Kidney capillary endothelial cell (primary cell): ENCODE measurements at places on chromosomes 3 and 15.

DNA sequence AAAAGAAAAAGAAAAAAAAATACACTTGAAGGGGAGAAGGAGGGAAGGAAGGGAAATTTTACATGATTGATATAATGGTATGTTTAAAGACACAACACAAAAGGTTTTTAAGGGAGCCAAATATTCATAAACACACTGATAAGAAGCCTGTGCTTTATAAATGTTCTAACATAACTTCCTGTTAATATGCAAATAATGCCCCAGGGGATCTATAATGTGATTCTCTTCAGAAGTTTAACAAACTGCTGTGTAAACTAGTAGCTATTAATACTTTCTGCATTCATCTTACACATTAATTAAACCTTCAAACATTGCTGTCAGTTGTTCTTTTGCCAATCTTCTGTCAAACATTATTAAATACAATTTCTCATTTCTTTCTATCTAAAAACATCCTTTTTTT, 231.6 kb downstream of the TJP1 start:
- no peak for DNase-seq

DNA sequence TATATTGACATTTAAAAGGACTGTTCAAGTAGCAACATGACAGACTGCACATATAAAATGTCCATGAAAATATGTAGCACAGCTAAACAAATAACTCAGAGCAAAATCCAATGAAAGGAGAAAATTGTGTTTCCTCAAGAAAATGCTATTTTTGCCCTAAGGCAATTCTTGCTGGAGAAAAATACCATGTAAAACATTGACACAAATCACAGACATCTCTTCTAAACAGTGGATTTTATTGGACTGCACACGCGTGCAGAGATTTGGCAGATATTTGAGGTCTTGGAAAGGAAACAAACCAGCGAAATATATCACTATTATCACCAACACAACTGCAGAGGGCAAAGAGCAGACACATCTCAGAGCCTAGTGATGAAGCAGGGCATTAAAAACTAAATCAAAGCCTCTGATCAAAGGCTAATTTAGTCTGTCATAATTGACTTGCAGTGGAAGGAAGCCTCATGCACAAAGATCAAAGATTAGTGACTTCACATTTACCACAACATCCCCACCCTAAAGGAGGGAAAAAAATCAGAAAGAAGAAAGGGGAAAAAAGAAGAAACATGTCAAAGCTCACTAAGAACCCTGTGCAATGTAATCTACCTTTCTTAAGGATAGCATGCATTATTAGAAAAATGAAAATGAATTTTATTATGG, 52.4 kb downstream of the CHL1 start:
- DNase-seq, result no peak

DNA sequence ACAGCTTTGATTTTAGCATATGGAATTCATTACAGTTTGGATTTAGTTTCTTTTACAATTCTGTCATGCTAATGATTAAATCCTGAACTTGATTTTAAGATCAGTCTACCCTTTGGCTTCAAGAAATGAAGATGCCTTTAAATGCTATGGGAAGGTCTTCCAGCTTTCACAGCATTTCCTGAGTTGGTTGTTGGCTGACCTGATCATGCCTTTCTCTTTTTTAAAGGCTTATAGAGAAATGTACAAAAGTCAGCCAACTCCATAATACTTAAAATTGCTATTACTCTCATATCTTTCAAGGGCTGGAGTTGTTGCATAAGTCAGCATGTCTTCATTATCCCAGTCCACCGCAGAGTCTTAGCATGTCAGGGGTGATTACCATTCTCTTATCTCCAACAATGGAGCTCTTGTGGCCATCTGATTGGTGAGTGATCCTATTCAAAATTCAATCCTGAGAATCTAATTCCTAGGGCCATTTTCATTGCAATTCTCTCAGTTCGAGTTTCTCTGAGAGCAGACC, 123.8 kb downstream of the GMNC start:
- DNase-seq, result no peak

GRCh38 chr3:25420147-25420546, 7.9 kb upstream of the RARB start:
- no peak for DNase-seq

DNA sequence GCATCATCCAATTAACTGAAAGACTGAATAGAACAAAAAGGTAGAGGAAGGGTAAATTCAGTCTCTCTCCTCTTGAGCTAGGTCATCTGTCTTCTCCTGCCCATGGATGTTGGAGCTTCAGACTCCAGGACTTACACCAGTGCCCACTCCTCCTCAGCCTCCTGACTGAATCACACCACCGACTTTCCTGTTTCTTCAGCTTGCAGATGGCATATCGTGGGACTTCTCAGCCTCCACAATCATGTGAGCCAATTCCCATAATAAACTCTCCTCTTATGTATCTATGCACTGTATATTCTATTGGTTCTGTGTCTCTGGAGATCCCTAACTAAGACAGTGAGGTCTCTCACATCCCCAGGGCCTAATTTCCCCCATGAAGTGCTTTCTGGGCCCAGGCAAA, 140.4 kb downstream of the CD47 start:
- DNase-seq, result no peak

- DNase-seq, result no peak
Observed at GRCh38 chr15:36609793-36610192, 30.4 kb downstream of the CDIN1 start.

DNA sequence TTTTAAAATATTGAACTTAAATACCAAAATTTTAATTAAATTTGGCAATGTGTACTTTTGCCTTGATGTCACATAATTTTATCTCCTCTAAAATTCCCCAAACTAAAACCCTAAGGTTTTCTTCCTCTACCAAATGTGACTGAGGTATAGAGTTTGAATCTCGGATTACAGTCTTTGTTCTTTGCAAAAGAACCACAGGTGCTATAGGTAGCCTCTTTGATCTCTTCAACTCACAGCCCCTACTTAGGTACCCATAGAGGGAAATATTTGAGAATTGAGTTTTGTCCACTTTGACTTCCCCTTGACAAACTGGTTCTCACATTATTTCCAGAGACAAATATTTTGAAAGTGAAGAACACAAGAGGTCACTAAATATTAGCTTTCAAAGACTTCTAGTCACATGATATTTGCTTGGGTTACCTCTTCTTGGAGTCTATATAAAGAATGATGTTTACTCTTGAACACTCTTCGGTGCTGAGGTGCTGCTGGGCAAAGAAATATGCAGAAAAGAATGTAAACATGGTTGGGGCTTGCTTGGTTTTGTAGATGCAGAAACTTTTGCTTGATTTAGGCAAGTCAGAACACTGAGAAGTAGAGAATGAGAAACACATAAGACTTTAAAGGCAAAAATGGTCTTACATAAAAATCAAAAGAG, 120.8 kb upstream of the MCTP2 start:
- DNase-seq, result no peak
